ENCODE measurements at places on chromosomes 2 and 18. TPM values are rescaled to one million over a fixed set of nuclear protein-coding genes. Genes with fewer than 3 reads are reported as not detected.
A peak's percentile ranks its signal among the peaks of the same experiment; 100 is the strongest.

DNA sequence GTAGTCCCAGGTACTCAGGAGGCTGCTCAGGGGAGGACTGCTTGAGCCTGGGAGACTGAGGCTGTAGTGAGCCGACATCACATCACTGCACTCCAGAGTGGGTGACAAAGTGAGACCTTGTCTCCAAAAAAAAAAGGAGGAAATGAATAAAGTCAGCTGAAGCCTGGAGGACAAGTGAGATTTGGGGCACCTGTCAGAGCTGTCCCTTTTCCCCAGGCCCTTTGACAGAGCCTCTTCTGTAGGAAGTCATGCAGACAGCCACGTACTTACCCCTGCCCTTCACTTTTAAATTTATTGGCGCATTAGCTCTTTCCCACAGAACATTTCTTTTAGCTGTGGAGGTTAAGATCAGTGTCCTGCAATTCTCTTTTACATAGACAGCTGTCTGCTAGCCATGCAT, 151.0 kb upstream of the DNMT3A start:
- DNase-seq, result no peak

GRCh38 chr2:43102366-43103092, 123.9 kb downstream of the ZFP36L2 start:
- DNase-seq, result no peak

- DNase-seq, result no peak
These were observed 88.3 kb downstream of the ATAD2B start for GRCh38 chr2:23838581-23838980.

- no peak for DNase-seq
These were observed 181.0 kb upstream of the CDH2 start for GRCh38 chr18:28357766-28358401.

- DNase-seq, result no peak
These were observed 114.3 kb downstream of the CACNB4 start for GRCh38 chr2:151984424-151985083.

- DNase-seq, result peak; percentile 56
These were observed 26.4 kb upstream of the CD207 start for GRCh38 chr2:70861777-70862625.

DNA sequence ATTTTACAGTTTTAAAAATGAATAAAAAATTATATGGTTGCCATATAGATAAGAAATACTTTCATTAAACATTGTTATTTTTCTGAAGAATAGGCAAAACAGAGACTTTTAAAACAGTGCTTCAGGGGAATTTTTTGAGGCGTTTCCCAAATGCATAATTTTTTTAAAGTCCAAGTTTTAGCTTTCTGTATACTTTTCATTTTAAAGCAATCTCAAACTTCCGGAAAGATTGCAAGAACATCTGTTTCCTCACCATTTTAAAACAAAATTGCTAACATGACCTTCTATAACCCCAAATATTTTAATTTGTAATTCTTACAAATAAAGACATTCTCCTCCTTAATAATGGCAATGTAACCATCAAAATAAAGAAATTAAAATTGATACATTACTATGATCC, 15.1 kb upstream of the MBD2 start:
- no peak for DNase-seq

DNA sequence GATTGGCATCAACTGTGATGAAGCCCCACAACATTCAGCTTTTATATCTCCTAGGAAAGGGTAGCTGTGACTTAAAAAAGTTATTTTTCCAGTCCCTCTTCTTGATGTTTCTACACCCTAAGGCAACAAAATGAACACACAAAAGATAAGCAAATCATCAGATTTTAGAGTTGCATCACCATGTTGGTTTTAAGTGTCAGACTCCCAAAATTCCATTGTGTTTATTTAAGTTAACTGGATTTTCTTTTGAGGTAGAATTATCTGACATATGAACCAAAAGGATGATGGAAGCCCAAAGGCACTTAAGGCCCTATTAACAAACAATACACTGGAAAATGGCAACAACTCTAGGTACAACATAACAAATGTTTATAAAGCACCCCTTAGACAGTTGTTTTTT, 261.7 kb upstream of the SLC39A10 start:
- DNase-seq, result no peak

DNA sequence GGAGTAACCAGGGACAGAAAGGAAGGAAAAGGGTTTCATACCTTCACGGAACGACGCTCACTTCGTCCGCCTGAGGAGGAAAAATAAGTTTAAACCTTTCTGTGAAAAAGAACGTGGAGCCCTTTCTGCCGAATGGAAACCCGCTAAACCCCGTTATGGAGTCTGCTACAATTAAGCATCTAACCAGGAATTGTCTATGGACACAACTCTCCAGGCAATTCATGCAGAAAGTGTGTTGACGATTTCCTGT, 528 bp upstream of the PPP4R3B start:
- DNase-seq, result no peak

DNA sequence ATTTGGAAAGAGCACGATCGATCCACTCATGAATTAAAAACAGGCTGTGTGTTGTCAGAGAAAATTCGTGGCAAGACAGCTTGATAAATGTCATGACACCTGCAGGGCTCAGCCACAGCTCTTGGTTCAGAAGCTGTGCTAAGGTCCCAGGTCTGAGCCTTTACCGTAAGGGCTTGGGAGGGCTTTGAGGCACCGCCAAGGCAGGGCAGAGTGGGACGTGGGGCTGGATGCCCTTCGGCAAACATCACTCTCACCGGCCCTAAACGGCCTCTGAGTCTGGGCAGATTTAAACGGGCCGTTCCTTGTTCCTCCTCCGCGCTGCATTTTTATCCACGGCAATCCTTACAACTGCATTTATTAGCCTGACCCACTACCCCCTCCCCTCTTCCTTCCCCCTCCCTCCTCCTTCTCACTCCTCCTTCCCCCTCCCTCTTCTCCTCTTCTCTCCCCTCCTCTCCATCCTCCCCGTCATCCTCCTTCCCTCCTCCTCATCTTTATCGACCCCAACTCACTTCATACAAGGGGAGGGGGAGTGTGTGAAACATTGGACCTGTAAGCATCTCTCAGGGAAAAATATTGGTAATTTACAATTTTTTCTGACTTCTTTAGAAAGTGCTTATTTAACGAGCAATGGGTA, 33.9 kb downstream of the MBP start:
- no peak for DNase-seq

GRCh38 chr2:154758871-154759270, 60.4 kb downstream of the KCNJ3 start:
- no peak for DNase-seq

Gene CSRNP3
- total RNA-seq, result not detected

DNA sequence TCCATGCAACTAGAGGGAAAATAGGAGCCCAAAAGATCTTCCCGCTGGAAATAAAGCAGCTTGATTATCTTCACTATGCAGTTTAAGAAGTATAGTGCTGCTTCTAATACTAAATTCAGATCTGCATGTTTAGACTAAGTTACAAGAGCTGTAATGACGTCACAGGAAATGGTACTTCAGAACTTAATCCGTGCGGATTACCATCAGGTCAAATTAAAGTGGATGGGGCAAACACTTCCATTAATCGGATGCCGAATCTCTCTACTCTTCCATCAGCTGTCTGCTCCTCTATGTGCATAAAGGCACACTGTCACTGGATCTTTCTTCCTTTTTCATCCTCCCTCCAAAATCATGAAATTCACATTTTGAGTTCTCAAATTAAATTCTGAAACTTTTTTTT, 52.6 kb downstream of the TRAPPC12 start:
- DNase-seq, result no peak

Gene FAM228A
- total RNA-seq, result 0.81 TPM

DNA sequence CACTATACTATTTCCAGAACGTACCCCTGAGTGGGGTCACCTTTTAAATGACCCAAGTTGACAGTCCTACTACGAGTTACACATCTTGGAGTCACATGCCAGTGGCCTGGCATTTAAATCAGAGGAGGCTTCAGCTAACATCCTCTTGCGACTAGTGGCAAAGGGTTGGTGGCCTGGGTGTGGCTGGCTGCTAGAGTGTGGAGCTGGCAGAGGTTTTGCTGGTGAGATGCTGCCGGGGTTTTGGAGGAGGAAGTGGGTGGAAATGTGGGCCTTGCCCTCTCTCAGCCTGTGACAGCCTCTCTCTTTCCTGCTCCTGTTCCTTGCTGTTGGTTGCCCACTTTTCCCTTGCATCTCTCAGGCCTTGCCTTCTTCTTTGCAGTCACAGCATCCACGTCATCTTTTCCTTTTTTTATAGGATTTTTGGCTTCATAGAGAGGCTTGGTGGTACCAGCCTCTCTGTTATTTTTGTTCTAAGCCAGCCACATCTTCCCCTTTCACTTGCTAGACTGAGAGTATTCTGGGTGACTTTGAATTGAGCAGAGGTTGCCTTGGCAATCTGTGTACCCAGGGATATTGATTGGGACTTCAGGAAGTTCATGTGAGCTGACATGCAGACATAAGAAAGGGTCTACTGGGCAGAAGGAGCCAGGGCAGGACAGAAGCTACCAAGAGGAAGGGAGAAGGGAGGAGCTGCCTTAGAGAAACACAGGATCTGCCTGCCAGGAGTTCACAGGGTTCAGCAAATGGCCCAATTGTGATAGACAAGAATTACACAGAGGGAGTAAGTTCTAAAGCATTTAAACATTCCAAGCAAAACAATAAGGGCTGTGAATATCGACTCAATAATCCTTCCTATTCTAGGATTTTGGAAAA, 55.4 kb downstream of the CDC42EP3 start:
- DNase-seq, result peak; percentile 80

DNA sequence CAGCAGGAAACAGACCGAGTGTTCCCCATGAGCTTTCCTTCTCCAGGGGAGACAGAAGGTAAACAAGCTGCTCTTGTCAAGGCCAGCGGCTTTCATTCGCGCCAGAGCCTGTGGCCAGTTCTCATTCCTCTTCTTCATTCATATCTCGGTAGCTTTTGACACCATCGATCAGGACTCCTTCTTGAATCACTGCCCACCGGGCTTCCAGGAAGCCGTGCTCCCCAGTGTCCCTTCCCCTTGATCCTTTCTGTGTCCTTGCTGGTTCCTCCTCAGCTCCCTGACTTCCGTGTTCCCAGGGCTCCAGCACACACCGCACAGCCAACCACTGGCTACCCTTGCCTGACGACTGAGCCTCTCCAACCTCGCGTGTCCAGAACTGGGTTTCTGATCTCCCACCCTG, 14.1 kb downstream of the SLC66A3 start:
- DNase-seq, result no peak

DNA sequence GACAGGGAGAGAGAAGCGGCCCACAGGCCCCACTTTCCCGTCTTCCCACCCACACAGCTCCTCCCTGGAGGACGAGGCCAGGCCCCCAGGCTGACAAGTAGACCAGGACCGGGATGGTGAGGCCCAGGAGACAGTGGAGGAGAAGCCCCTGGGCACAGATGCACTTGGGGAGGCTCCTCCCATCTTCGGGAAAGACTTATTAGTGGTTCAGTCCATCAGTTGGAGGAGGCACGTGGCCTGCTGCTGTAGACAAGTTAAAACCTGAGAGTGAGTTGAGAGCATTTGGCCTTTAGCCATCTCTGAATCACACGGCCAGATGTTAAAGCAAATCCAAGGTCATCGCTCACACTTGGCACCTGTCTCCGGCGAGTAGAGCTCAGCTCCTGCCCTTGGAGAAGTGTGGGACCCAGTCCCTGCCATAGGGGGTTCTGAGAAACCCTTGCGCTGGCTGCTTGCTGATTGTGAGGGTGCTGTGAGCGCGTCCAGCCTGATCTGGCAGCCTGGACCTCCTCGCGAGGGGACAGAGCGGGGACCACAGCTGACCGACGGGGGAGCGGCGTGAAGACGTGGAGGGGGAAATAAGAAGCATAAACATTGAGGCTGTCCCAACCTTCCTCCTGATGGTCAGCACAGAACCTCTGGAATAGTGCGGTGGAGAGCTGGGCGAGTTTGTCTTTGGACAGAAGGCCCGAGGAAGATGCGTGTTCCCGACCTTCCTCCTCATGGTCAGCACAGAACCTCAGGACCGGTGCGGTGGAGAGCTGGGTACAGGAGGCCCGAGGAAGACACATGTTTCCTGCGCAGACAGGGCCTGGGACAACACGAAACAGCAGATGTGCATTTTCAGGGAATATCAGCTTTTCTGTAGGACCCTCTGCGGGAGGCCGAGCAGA, 24.7 kb upstream of the ALLC start:
- DNase-seq, result no peak

Gene YIPF4
- total RNA-seq, result 46.1 TPM

- DNase-seq, result no peak
These were observed 8.7 kb downstream of the ASTL start for GRCh38 chr2:96129528-96130120.

Gene BUB1
- total RNA-seq, result 1.7 TPM

Gene PLGLB2
- total RNA-seq, result 3.3 TPM

Gene GKN2
- total RNA-seq, result not detected

- DNase-seq, result no peak
These were observed 3.5 kb downstream of the CWC22 start for GRCh38 chr2:180003559-180003958.

Gene TUBA3E
- not detected for total RNA-seq

DNA sequence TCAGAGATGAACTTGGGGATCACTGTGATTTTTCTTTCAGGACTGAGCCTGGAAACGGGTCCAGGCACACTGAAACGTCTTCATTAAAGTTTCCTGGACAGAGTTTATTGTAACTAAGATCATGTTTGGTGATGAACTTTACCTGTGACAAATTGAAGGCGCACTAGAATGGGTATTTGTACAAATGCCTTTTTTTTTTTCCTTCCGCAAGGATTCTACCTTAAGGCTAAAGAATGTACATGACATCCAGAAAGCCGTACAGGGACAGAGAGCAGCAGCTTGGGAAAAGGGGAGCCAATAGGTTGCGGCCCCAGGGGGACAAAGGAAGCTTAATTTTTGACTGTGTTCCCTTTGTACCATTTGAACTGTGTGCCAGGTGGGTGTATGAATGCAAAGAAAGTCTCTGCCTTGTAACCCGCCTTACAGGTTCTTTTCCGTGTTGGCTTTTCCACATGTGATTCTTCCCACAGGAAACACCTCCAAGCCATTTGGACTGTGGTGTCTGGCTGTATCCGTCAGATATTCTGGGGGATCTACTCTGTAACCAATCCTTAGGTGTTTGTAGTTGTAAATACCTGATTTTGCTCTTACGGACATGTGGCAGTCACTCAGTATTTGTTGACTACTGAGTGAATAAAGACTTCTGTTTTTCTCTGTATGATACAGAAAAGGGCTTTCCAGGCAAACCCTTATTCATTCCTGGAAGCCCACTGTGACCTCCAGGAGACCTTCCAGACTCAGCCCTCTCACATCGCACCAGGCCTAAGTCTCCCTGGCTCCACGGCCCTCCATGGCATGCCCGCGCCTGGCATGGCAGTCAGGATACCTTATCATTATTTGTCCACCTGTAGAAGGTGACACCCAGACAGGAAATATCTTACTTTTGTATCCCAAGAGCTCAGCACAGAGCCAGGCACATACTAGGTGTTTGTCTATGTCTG, 1.1 kb downstream of the LRRFIP1 start:
- no peak for DNase-seq

Gene G6PC2
- total RNA-seq, result not detected

DNA sequence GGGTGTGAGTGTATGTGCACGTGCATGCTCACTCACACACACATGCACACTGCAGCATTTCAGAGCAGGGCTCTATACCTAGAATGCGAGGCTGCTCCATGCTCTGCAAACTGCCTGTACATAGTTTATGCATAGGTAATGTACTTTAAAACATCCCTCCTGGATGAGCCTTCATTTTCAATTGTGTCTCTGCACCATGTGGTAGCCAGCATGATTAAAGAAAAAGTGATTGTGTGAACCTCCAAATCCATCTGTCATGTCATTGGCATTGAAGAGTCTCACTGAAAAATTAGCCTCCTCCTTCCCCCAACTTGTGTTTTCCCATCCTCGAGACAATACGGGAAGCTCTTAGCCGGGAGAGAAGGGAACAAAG, 120.9 kb upstream of the SPATS2L start:
- DNase-seq, result no peak
